ENCODE measurements at places on chromosomes 4 and X.
A peak's percentile ranks its signal among the peaks of the same experiment; 100 is the strongest.

DNA sequence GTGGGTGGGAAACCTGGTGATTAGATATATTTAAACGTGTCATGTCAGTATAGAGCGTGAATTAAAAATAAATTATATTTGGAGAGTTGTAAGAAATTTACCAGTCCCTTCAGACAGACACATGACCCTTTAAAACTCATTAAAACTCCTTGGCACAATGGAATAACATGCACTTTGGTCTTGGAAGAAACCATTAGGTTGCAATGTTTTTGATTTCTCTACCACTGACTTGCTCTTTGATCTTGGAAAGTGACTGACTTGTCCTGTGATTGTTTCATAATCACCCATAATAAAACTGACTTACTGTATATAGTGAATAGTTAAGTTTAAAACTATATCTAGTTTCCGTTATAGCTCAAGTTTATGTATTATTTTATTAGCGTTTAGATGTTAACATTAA lies 35.8 kb downstream of the FHL1 start:
- no peak for DNase-seq

DNA sequence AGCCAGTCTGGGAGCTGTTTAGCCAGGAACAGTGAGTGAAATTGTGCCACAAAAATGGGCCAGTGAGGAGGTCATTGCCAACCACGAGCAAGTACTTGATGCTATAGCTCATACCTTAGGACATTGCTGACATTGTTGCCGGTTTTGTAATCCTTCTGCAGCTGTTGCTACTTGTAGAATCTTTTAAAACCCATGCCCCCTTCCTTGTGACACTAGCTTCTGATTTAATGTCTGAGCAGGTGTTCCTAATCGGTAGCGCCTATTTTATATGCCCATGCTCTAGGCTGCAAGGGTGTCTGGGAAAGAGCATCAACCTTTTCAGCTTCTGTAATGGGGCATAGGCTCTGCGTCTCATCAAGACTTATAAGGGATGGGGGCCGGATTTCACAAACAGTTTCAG lies 2.6 kb downstream of the POLA1 start:
- no peak for DNase-seq

- DNase-seq, result no peak
Observed at GRCh38 chr4:109094056-109094455, 208.4 kb downstream of the COL25A1 start.

- DNase-seq, result no peak
Observed at GRCh38 chr4:73752424-73752823, 12.1 kb downstream of the CXCL8 start.

DNA sequence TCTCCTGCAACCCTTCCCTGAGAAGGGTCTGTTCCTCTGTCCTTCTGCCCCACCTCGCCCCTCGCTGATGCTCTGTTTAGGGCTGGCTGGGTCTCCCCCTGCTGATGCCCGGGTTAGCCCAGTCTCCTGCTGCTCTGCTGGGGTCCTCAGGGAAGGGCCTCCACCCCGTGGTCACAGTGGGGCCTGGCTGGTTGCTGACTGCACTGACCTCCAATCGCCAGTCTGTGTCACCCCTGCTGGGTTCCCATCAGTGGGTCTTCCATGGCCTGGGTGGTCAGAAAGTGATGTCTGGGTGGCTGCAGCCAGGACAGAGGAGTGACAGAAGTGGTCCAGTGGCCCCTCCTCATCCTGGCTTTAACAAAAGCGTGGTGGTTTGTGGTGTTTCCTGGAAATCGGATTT lies 44.7 kb downstream of the EVC start:
- DNase-seq, result no peak

- DNase-seq, result no peak
Observed at GRCh38 chrX:134002921-134003615, 17.7 kb upstream of the GPC3 start.

DNA sequence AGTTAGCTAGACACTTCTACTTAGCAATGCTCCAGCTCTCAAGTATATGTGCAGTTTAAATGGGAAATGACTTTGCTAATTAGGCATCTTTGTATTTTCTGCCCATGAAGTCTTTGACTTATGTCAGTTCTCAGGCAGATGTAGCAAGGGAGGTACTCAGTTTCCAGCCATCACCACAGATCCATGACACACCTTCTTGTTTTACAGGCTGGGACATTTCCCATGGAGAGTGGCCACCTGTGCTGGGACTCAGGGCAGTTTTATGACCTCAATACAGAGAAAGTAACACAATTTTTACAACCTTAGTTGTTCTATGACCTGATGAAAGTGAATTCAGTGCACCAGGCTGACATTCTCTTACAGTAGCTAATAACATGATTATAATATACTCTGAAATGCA lies 280.7 kb upstream of the GK2 start:
- DNase-seq, result no peak

- no peak for DNase-seq
Observed at GRCh38 chr4:143407474-143407873, 70.8 kb downstream of the GAB1 start.

- no peak for DNase-seq
Observed at GRCh38 chr4:102994803-102995202, 24.7 kb downstream of the SLC9B1 start.

DNA sequence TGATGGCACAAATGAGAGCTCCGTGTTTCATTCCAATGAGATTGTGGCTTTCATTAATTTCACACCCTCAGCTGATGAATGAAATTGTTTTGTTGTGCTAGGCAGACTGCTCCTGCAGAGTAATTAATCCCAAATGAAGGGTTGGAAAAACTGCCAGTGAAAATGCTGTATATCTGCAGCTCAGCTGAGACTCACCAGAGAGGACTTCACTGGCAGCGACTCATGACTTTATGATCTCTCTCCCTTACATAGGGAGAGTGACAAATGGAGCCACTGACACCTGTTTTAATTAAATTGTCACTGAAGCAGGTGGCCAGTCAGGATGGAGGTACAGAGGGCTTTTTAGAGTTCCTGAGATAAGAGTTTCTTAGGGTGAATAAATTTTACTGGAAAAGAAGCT lies 24.8 kb downstream of the GRXCR1 start:
- DNase-seq, result no peak

GRCh38 chr4:38679921-38680320 lies 15.9 kb downstream of the KLF3 start:
- no peak for DNase-seq

DNA sequence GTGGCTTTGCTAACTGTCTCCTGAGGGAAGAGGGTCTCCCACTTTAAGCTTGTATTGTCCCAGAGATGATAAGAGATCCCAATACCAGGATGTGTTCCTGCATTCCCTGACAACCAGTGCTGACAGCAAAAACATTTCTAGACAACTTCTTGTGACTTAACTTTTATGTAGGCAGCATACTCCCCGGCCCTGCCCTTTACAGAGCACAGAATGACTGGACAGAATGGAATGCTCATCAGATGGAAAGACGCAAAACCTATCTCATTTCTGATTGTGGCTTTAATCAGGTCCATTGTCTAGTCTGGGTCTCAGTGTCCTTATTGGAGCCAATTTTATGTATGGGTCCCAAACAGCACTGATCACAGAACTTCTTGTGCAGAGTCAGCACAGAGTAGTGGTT lies 18.2 kb upstream of the PLAC1 start:
- no peak for DNase-seq

DNA sequence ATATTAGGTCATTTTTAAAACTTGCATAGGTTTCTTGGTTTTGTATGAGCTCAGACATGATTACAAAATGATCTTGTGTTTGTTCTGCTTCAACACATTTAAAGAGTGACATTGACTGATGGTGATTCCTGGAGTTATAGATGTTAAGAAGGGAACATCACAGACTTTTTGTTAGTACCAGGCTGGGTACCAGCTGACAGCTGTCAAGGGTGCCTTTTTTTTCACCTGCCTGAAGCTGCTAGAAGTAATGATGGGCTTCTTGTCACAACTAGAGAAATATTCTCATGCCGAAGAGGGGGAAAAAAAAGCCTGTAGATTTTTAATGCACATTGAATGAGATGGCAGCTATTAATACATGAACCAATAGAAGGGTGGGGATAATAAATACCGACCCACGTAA lies 226.6 kb upstream of the TRAM1L1 start:
- DNase-seq, result no peak

- DNase-seq, result no peak
Observed at GRCh38 chrX:18886344-18887161, 97.4 kb downstream of the PHKA2 start.

DNA sequence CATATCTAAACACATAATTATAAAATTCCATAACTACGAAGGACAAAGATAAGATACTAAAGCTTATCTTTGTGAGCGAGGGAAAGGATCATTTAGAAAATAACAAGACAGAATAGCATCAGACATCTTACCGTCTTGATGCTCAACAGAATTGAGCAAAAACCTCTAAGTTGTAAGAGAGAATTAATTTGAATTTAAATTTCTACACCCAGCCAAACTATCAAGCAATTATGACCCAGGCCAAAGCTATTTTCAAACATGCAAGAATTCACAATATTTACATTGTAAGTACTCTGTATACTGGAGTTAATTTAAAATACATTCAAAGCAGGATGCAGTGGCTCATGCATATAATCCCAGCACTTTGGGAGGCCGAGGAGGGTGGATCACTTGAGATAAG lies 16.5 kb downstream of the CLOCK start:
- DNase-seq, result no peak

DNA sequence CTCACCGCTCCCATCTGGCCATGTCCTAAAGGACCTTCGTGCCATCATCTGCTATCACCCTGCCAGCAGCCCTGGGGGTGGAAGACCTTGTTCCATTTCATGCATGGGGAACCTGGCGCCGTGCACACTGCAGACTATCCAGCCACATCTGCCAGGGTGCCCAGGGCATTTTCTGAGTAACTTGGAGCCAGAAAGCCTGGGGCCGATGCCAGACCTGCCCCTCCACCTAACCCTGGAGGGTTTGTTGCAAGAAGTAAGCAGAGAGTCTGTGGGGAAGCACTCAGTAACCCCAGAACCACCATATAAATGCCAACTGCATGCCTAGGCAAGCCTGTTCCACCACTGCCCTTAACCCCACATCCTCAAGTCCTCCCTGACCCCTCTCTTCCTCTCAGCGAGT lies 7.3 kb downstream of the HAUS7 start:
- DNase-seq, result no peak

- no peak for DNase-seq
Observed at GRCh38 chr4:165563851-165564250, 185.0 kb downstream of the CPE start.

DNA sequence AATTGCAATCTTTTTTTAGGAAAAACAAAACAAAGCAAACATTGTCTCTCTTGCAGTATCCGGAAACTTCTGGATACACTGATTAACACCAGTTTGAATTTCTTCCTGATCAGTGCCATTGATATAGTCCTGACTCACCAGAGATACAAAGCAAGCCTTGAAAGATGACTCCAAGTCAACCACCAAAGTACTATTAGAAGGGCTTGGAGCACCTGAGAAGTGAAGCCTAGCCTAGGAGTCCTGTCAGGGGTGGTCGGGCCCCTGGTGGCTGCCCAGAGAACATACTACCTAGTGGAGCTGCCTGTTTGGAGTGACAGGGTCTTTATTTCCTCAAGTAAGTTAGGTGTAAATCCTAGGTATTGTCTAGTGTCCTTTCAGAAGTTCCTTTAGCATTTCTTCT lies 593.2 kb downstream of the ZNF674 start:
- no peak for DNase-seq

DNA sequence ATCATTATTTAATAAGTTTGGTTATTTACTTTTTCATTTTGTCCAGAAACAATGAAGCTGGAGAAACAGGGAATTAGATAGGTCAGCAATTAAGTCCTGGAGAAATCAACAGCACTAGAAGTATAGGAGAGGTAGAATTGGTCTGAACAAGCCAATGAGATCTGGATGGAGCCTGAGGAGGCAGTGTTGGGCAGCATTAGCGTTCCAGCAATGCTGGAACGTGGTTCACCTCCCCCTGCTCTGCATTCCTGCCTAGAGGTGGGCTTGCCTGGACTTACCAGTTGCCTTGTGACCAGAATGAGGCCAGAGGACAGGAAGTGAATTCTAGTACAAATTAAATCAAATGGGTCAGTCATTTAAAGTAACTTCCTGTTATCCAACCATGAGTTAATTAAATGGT lies 4.6 kb downstream of the RASSF6 start:
- DNase-seq, result peak; percentile 69

DNA sequence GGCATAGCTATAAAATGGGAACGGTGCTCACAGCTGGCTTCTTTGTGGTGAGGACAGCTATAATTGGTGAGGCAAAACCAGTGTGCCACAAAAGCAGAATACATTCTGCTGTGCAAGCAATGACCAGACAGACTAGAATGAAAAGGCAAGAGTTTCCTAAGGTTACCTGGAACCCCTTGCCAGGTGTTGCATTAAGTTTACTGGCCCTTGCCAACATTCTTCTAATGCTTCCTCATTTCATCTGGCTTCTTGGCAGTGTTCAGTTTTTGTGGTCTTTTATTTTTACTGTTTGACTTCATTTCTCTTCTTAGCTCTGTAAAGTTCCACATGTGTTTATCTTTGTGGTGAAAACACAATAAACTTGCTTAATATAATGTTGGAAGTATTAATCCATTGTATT lies 131.4 kb downstream of the PTTG2 start:
- DNase-seq, result no peak

DNA sequence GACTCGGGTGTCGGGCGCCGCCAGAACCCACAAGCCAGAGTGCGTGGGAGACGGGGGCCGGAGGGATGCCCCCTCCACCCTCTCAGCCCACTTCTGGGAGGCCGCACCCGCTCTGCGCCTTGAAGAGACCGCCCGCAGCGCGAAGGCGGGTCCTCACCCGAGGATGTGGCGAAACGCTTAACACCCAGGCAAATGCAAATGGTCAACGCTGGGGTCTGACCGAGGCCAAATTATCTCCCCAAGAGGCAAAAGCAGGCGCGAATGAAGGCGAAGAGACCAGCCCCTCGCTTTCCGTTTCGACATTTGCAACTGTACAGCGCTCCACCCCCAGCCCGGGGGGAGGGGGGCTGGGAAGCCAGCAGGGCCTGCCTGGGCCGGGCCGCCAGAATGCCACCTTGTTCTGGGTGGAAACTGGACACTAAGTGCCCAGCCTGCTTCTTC lies 137.7 kb upstream of the ZIC3 start:
- DNase-seq, result no peak

DNA sequence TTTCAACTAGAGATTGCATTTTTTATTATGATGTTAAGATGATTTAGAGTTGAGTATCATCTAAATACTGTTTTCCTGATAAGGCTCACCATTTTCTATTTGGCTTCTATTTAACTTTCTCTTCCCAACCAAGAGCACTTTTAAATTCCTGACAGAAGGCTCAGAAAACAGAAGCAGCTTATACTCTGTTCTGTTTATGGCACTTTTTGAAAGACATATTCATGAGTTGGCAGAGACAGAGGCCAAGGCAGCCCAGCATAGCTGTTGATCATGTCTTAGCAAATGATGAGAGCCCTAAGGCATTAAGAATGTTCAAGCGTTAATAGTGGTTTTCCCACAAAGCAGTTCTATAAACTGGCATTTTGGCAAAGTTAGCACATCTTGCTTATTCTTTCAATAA lies 330.3 kb downstream of the TRAM1L1 start:
- DNase-seq, result no peak

- DNase-seq, result no peak
Observed at GRCh38 chr4:1711055-1711570, 1.0 kb downstream of the SLBP start.

GRCh38 chr4:31351695-31352094 lies 631.5 kb downstream of the PCDH7 start:
- no peak for DNase-seq
